Ammon's horn (tissue), 1 donor: ENCODE measurements at places on chromosomes 5 and 9.

- DNase-seq = no peak
Measured at GRCh38 chr5:159814805-159815585, 101.3 kb upstream of the ADRA1B start.

DNA sequence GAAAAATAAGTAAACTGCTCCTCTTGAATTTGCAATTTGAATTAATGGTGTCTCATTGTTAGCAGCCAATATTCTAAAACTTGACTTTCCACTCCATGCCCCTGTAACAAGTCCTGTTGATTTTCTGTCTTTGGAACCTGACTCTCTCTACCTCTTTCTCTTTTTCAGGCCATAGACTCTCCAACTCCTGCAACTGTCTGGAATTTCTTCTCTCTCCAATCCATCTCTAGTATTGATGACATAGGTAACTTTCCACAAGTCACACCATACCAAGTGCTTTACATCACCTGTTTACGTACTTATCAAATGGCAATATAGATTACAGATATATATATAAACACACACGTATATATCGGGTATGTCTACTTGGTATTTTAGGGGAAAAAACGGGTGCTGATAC is 923 bp downstream of the C5orf34 start:
- DNase-seq = no peak

- no peak for DNase-seq
Measured at GRCh38 chr9:108980893-108981292, 32.4 kb downstream of the CTNNAL1 start.

- DNase-seq = no peak
Measured at GRCh38 chr5:64207978-64208377, 42.3 kb downstream of the RNF180 start.

DNA sequence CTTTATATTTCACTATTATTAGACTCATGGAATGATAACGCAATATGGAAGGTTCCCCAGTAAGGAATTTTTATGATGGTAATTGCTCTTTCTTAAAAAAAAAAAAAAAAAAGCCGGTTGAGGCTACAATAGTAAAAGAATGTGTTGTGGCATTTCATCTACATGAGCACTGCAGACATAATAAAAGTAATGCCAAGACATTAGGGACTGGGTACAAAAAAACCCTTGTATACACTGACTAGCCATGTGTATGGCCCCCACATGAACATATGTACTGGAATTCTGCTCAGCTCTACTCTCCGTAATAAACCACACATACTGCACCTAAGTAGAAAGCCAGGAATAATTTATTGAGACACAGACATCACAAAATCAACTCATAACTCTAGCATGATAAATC is 218.4 kb downstream of the ADAMTS6 start:
- no peak for DNase-seq

DNA sequence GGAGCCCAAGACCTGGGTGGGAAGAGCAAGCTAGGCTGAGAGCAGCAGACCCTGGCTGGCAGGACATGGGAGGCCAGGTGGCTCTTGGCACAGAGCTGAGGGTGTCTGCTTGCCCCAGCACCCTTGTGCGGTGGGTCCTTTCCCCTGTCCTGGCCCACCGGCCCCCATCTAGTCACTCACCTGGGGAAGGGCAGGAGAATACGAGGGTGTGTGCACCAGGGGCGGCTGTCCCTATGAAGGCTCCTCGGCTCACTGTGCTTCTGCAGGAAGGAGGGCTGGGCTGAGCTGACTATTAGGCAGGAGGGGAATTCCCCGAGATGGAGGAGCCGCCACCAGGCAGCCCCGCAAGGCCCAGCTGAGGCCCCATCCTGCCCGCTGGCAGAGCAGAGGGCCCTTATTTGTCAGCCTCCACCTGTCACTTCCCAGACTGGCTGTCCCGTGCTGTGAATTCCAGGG is 6.1 kb upstream of the TNIP1 start:
- no peak for DNase-seq

DNA sequence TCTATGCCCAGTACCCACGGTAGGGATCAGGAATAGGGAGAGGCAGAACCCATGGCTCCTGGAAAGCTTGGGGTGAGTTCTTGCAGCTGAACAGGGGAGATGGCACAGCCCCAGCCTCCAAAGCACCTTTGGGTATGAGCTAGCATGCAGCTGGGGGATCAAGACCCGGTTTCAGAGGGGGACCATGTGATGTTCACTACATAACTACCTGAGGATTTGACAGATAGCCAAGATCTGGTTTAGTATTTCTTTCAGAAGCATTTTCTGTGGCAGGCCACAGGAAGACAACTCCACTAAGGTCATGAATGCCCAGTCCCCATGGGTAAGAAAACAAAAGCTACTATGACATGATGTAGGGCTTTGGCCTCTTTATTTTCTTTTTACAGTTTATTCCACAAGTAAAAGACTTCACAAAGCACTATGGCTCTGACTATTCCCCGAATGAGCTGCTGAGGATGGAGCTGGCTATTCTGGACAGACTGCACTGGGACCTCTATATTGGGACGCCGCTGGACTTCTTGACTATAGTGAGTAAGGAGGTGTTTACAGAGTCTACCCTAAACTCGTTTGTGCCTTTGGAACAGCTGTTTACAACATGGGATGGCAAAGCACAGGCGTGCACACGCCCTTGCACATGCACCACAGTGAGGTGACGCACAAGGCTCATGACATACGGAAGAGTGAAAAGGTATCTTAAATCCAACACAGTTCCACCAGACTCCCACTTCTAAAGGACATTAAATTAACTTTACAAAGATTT is 3.4 kb downstream of the CCNI2 start:
- DNase-seq = no peak

DNA sequence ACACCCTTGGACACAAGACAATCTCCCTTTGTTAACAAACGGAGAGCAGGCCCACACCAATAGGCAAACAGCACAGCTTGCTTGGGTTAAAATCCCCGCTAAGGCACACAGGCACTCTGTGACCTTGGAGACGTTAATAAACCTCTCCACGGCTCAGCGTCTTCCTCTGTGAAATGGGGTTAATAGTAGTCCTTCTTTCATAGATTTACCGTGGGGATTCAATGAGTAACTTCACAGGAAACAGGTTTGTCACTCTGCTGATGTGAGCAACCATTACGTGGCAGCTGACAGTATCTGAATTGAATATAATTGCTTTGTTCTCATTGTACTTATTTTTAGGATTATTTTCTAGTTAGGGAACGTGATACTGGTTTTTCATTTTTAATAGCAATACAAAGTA is 65.2 kb upstream of the ADRA1B start:
- no peak for DNase-seq

GRCh38 chr5:116386633-116387032 is 188.0 kb downstream of the SEMA6A start:
- no peak for DNase-seq
